ENCODE measurements at places on chromosomes 1 and 21.

GRCh38 chr1:185869590-185869989 is 135.4 kb downstream of the HMCN1 start:
- DNase-seq, result no peak

- DNase-seq, result no peak
Measured at GRCh38 chr1:231310391-231310934, 27.2 kb downstream of the EXOC8 start.

GRCh38 chr1:118304722-118305359 is 119.8 kb upstream of the SPAG17 start:
- peak; percentile 2 for DNase-seq

DNA sequence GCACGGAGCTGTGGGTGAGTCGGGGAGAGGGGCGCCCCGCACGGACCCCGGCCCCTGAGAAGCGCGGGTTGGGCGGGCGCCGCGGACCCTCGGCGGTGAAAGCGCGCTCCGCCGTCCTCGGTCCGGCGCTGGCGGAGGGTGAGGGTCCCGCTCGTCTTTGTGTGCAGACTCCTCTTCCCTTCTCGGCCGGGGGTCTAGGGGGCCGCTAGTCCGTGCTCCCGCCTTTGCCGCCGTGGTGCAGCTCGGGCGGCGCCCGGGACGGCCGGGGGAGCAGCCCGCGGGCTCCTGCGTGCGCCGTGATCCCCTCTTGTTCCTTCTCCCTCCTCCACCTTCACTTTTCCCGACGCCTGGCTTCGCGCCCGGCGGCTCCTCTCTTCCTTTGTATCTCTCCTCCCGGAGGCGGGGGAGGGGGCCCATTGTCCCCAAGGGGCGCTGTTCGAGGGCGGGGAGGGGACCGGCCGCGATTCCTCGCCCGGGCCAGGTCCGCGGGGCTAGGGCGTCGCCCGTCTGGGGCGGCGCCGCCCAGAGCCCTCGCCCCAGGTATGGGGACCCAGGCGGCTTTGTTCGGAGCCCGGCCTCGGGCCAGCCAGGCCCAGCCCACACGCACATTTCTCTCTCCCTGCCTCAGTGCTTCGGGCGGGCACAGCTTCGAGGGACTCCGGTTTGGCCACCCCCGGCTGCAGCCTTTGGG is 519 bp downstream of the FNBP1L start:
- DNase-seq, result peak; percentile 23

GRCh38 chr1:40001456-40001855 is 39.1 kb upstream of the CAP1 start:
- DNase-seq, result no peak

- DNase-seq, result no peak
Measured at GRCh38 chr1:87176087-87176486, 152.6 kb upstream of the LMO4 start.

DNA sequence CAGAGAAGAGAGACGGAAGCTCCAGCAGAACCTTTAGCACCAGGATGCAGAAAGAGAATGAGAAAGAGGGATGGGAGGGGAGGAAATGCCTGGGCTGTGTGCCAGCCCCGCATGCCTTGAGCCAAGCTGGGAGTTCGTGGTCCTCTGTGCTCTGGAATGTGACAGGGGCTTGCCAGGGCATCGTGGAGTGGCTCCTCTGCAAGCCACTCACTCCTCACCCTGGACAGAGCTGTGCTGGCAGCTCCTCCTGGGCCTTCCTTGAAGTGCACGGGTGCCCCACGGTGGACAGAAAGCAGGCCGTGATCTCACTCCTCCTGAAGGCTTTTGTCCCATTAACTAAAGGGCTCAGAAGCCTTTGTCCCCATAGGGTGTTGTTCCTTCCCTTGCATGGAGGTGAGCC is 34.8 kb upstream of the PRELP start:
- peak; percentile 46 for DNase-seq

GRCh38 chr1:64215576-64215975 is 12.2 kb downstream of the UBE2U start:
- DNase-seq, result no peak

DNA sequence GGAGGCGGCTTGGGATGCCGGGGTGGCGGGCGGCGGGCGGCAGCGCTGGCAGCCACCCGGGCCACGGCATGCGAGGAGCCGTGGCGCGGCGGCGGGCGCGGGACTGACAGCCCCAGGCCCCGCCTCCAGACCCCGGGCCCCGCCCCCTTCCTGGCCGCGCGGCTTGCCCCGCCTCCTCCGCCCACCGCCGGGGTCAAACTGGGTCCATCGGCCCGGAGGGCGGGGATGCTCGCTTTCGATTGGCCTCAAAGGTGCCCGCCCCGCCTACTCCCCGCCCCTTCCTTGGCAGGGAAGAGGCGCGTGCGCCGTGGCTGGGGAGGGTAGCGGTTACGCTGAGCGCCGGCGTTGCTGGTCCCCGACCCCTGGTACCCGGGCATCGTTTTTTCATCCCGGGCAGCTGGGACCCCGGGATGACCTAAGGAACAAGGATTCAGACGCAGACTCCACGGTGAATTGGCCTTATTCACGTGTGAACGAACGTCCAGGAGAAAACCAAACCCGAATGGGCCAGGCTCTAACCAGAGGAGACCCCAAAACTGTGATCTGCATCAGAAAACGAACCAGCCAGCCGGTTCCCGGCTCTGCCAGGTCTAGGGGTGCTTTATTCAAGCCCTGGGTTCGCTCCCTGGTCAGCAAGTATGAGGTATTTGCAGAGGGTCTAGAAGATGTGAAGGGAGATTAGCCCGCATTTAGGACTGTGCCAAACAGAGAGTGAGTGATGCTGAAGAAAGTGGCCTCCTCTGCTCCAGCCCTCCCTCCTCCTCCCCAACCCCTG is 117.2 kb upstream of the GUCA2B start:
- DNase-seq, result peak; percentile 92

DNA sequence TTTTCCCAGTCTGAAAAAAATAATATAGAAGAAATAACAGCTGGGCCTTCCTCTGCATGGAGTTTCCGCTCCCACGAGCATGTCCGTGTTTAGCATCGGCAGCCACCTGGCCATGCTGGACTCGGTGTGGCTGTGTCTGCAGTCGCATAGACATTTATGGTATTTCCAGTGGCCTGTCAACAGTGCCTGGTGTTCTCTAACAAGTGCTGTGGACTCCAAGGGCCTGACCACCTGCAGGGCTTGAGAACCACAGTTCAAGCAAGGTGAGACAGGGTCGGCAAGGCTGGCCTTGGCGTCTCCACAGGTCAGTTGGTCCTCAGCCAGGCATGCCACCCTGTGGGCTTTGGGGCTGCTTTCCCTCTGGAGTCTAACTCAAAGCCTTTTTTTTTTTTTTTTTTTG is 124.8 kb downstream of the PGBD5 start:
- no peak for DNase-seq

DNA sequence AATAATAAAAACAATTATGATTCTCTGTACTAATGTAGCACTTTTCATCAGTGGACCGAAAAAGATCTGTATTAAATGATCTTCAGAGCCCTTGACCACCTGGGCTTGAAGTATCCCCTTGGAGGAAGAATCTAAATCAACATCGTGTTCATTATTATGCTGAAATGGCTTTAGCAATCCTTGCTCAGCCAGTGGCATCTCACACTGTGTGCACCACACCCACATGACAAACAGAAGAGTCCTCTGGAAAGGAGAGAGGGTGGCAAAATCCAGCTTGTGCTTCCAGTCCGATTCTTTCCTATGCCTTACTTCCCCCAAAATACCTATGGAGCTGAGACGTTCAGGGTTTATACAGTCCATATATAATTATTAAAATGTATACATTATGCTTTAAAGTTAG is 318.5 kb upstream of the RUNX1 start:
- DNase-seq, result no peak

DNA sequence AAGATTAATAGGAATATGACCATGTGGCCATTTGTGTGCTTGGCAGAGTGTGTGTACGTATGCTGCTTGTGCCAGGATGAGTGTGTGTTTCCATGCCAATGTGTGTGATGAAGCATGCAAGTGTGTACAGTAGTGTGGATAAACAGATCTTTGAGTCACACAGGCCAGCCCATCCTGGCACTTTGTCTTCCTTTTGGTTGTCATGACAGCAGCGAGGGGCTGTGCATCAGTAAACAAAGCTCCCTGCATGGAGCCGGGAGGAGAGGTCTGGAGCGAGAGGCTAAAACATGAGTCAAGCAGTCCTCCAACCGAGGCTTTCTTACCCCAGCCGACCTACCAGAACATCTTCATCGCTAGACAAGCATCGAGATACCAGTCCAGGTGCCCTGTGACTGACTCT is 221.2 kb downstream of the CACNA1E start:
- DNase-seq, result no peak

GRCh38 chr1:241848686-241849344 is 811 bp downstream of the EXO1 start:
- DNase-seq, result no peak

GRCh38 chr1:56972976-56973375 is 7.2 kb upstream of the C8B start:
- DNase-seq, result no peak

DNA sequence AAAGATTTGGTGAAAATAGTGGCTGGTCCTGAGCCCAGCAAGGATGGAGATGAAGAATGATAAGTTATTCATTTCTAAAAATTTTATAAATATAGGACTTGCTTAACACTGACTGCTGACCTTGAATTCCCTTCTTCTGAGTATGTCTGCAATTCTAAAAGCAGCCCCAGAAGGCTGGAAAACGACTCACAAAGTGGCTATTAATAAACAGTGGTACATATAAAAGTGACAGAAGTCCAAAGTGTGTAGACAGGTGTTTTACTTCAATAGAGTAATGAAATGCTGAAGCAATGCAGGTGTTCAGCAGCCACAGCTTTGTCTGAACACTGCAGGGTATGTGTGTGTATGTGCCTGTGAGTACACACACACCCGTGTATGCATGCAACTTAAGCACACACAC is 219.0 kb upstream of the NRIP1 start:
- DNase-seq, result no peak

DNA sequence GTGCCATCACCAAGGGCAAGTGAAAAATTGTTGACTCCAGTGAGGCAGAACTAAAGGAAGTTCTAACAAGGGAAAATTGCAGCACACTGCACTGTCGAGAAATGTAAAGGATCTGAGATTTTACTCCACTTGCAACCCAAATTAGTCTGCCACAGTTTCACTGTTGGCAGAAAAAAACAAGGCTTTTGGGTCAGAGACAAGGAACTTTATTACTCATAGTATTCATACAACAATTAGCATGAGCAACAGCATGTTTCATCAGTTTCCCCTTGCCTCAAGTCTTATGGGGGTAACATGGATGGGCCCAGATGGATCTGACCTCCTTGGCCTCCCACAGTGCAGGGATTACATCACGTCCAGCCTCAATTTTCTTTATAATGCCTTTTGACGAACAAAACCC is 125.3 kb downstream of the LTN1 start:
- peak; percentile 2 for DNase-seq

DNA sequence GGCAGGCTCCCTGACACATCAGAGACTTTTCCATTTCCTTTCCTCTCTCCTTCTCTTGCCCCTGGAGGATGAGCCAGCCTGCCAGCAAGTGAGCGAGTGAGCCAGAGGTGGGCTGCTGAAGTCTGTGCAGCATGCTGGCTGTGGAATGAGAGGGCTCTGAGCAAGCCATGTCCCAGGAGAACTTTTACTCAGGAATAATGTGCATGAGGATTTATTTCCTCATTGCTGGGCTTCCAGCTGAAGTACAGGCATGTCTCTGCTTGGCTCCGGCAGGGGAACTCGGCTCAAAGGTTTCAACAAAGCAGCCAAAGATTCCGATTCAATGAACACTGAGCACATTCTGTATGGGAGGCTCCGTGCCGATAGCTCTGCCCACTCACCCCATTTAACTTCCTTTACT is 43.7 kb downstream of the UBIAD1 start:
- peak; percentile 8 for DNase-seq

GRCh38 chr1:51301152-51301843 is 29.1 kb downstream of the TTC39A start:
- DNase-seq, result peak; percentile 33

DNA sequence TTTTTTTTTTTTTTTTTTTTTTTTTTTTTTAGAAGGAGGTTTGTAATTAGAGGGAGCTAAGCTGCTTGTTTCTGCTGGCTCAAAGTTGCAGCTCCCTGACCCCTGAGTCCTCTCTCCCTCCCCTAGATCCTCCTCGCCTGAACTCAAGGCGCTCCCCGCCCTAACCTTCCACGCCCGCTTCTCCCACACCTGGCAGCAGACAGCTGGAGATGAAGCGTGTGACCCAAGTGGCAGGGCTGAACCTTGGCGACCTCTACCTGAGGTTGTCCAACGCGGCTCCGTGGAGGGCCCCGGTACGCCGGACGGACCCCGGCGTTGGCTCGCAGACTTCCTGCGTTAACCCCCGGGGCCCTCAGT is 795 bp downstream of the NGF start:
- DNase-seq, result no peak

DNA sequence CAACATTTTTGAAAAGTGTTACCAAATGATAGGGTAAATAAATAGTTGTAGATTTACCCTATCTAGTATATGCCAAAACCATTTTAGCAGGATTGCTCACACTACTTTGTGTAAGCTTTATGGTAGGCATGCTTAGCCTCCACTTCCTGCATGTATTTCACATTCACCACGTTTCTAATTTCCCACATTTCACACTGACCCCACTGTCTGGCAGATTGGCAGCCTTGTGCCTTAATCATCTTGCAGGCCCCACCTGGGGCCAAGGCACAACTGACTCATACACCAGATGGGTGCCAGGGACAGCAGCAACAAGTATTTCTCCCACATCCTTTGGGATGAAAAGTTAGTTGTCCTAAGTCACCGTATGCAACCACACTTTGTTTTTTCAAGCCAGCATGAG is 21.2 kb upstream of the CENPF start:
- peak; percentile 91 for DNase-seq

DNA sequence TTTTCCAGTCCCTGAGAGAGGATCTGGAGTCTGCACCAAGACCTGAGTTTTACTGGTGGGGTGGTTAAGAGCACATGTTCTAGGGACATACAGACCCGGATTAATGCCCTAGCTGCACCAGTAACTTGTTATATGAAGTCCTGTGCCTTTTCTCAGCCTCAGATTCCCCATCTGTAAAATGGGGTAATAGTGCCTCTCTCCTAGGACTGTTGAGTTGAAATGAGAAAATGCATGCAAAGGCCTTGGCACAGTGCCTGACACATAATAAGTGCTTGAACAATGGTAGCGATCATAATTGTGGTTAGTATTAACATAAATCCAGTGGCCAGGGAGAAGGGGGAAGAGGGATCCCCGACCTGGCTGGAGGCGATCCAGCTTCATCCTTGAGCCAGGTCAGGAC is 12.3 kb downstream of the AHDC1 start:
- DNase-seq, result no peak

- peak; percentile 23 for DNase-seq
Measured at GRCh38 chr1:226063977-226064815, 1.7 kb downstream of the H3-3A start.

- no peak for DNase-seq
Measured at GRCh38 chr1:66925558-66925910, 744 bp downstream of the MIER1 start.

DNA sequence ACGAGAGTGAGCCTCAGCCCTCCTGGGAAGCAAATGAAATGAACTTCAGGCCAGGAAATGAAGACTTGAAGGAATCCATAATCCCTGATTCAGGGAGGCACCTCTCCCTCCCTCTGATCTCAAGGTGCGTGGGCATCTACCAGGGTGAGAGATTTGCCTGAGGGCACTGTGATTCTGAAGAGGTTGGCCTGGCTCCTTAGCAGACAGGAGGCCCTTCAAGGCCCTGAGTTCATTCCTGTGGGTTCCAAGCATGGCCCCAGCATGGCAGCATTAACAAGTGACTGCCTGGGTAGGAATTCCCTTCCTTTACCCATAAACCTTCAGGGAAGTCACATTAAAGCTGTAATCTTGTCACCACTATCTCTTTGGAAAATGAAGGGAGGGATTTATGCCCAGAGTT is 29.8 kb upstream of the IFNGR2 start:
- no peak for DNase-seq

- no peak for DNase-seq
Measured at GRCh38 chr1:228883535-228883934, 148.3 kb downstream of the RHOU start.

Measured in astrocyte of the spinal cord (primary cell).